H9 (cell line): ENCODE measurements at places on chromosomes 11 and 22. TPM values are rescaled to one million over a fixed set of nuclear protein-coding genes. Genes with fewer than 3 reads are reported as not detected.

Gene RAG2
- not detected in 2 replicates for total RNA-seq

Gene PGR
- 0.02 and 0.07 TPM in 2 replicates for total RNA-seq

Gene LRRC74B
- total RNA-seq: not detected in 2 replicates

Gene NECTIN1
- total RNA-seq: 113 and 121 TPM in 2 replicates

Gene OR4C15
- total RNA-seq: not detected in 2 replicates

Gene NTM
- 9.9 and 13.8 TPM in 2 replicates for total RNA-seq

Gene MPEG1
- not detected in 2 replicates for total RNA-seq

Gene TMEM121B
- total RNA-seq: 8.1 and 8.7 TPM in 2 replicates

Gene SHISAL1
- total RNA-seq: 2.9 and 3.0 TPM in 2 replicates

- H3K4me3 ChIP-seq: no peak overlapping the region
- H3K4me1 ChIP-seq: no peaks in the 10 kb centered on the region
- no peak overlapping the region for H3K27ac ChIP-seq
- no peaks in the 10 kb centered on the region for H3K27me3 ChIP-seq
Observed at GRCh38 chr11:27525824-27526516, 19.4 kb upstream of the LIN7C start.

GRCh38 chr11:65791719-65792213 lies 4.9 kb downstream of the OVOL1 start:
- no peak for DNase-seq

DNA sequence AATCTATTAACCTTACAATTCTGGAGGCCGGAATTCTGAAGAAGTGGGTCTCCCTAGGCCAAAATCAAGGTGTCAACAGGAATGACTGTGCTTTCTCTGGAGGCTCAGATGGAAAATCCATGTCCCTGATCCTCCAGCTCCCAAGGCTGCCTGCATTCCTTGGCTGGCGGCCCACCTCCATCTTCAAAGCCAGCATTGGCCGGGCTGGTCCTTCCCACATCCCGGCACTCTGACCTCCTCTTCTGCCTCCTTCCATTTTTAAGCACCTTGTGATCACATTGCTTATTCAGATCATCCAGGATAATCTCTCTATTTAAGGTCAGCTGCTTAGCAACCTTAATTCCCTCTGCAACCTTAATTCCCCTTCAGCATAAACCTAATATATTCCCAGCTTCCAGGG lies 22.7 kb upstream of the CTSD start:
- no peak overlapping the region for H3K27ac ChIP-seq
- no peaks in the 10 kb centered on the region for H3K27me3 ChIP-seq
- DNase-seq: no peak

DNA sequence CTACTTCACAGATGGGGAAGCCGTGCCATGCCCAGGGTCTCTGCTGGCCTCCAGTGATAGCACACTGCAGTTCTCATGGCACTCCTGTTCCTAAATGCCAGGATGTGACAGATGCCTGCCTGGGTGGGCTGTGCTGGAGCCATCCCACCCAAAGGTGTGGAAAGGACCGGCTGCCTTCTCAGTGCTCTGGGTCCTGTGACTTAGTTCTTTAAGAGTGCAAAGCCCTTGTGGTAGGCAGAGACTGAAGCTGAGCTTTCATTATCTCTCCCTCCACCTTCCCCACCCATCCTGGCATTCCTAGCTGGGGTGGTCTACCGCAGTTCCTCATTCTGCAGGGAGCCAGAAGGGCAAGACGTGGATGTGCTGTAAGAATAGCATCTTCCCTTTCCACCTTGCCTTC lies 150.1 kb downstream of the CEP164 start:
- DNase-seq: no peak
- H3K36me3 ChIP-seq: no peaks in the 10 kb centered on the region
- H3K4me1 ChIP-seq: no peaks in the 10 kb centered on the region; the same call in 1 of the 2 replicates
- H3K27me3 ChIP-seq: no peaks in the 10 kb centered on the region
- no peak overlapping the region for H3K27ac ChIP-seq

GRCh38 chr11:69094111-69094914 lies 45.6 kb downstream of the TPCN2 start:
- H3K36me3 ChIP-seq: peaks cover 25% of the 10 kb centered on the region
- H3K4me3 ChIP-seq: no peak overlapping the region
- no peak overlapping the region for H3K27ac ChIP-seq
- DNase-seq: no peak
- no peaks in the 10 kb centered on the region for H3K27me3 ChIP-seq

GRCh38 chr11:1639102-1639620 lies 9.6 kb downstream of the KRTAP5-5 start:
- H3K4me1 ChIP-seq: no peaks in the 10 kb centered on the region
- H3K27me3 ChIP-seq: no peaks in the 10 kb centered on the region
- no peak overlapping the region for H3K4me3 ChIP-seq
- DNase-seq: no peak
- H3K27ac ChIP-seq: no peak overlapping the region
- no peaks in the 10 kb centered on the region for H3K36me3 ChIP-seq

DNA sequence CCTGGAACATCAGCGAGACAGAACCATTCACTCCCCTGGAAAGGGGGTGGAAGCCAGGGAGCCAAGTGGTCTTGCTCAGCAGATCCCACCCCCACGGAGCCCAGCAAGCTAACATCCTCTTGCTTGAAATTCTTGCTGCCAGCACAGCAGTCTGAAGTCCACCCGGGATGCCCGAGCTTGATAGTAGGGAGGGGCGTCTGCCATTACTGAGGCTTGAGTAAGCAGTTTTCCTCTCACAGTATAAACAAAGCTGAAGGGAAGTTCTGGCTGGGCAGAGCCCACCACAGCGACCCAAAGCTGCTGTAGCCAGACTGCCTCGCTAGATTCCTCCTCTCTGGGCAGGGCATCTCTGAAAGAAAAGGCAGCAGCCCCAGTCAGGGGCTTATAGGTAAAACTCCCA lies 764.8 kb upstream of the LUZP2 start:
- H3K27ac ChIP-seq: no peak overlapping the region
- H3K36me3 ChIP-seq: peaks cover 2% of the 10 kb centered on the region; the same call in 1 of the 3 replicates
- H3K4me1 ChIP-seq: no peaks in the 10 kb centered on the region
- no peaks in the 10 kb centered on the region for H3K27me3 ChIP-seq

- peaks cover 4% of the 10 kb centered on the region for H3K36me3 ChIP-seq
- H3K27me3 ChIP-seq: no peaks in the 10 kb centered on the region
- no peak overlapping the region for H3K27ac ChIP-seq
- no peak for DNase-seq
- no peak overlapping the region for H3K4me3 ChIP-seq
- H3K4me1 ChIP-seq: no peaks in the 10 kb centered on the region
Observed at GRCh38 chr22:20486229-20486628, 9.4 kb downstream of the KLHL22 start.

GRCh38 chr11:86039094-86039493 lies 29.8 kb downstream of the PICALM start:
- H3K36me3 ChIP-seq: no peaks in the 10 kb centered on the region
- H3K4me1 ChIP-seq: no peaks in the 10 kb centered on the region; the same call in 1 of the 2 replicates
- H3K27ac ChIP-seq: no peak overlapping the region
- H3K4me3 ChIP-seq: no peak overlapping the region

DNA sequence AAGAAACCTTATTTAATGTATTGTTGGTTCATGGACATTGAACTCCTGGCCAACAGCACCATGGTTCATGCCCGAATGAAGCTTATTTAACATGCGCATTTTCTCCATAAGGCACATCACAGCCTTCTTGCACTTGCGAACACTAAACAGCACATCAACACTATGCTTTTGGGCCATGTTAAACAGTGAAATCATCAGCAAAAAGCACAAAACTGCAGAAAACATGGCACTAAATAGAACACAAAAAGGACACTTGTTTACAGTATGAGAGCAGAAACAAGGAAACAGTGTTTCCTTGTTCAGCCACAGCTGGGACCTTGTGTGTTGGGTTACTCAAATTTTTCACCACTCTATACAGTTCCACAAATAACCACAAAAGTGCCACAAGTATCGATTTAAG lies 122.3 kb downstream of the MSANTD4 start:
- DNase-seq: no peak
- H3K27ac ChIP-seq: no peak overlapping the region
- H3K27me3 ChIP-seq: no peaks in the 10 kb centered on the region
- H3K36me3 ChIP-seq: no peaks in the 10 kb centered on the region
- peaks cover 3% of the 10 kb centered on the region; the same call in 1 of the 2 replicates for H3K4me1 ChIP-seq
- no peak overlapping the region for H3K4me3 ChIP-seq

- H3K4me3 ChIP-seq: no peak overlapping the region
- H3K4me1 ChIP-seq: no peaks in the 10 kb centered on the region; the same call in 1 of the 2 replicates
Observed at GRCh38 chr11:88115828-88116755, 59.2 kb downstream of the RAB38 start.

GRCh38 chr11:103773537-103773936 lies 262.9 kb upstream of the DDI1 start:
- H3K4me3 ChIP-seq: no peak overlapping the region
- no peaks in the 10 kb centered on the region for H3K27me3 ChIP-seq
- H3K36me3 ChIP-seq: no peaks in the 10 kb centered on the region
- no peak overlapping the region for H3K27ac ChIP-seq
- no peak for DNase-seq
- H3K4me1 ChIP-seq: peaks cover 2% of the 10 kb centered on the region; the same call in 1 of the 2 replicates

- no peak overlapping the region for H3K27ac ChIP-seq
- no peak for DNase-seq
- no peak overlapping the region for H3K4me3 ChIP-seq
- H3K27me3 ChIP-seq: no peaks in the 10 kb centered on the region
- no peaks in the 10 kb centered on the region for H3K4me1 ChIP-seq
Observed at GRCh38 chr22:48727454-48728058, 1100.1 kb downstream of the BRD1 start.

GRCh38 chr11:79374727-79375126 lies 66.1 kb downstream of the TENM4 start:
- no peaks in the 10 kb centered on the region for H3K27me3 ChIP-seq
- no peak overlapping the region for H3K27ac ChIP-seq
- H3K4me3 ChIP-seq: peak overlapping the region; percentile 38; the same call in 1 of the 3 replicates
- DNase-seq: no peak
- H3K36me3 ChIP-seq: no peaks in the 10 kb centered on the region

DNA sequence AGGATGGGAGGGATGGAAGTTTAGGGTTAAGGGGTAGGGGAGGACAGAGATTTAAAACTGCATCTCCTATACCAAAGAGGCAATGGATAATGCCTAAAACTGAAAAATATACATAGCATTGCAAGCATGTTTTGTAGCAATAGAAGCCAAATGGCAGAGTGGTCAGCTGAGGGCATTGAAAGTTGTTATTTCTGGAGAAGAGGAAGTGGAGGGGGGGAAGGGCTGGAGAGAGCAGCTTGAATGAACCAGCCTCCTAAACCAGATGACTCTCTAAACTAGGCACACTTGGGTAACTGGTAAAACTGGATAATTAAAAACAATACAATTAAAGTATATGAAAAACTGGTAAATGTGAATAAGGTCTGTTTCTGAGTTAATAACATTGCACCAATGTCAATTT lies 70.3 kb upstream of the TP53I11 start:
- H3K27ac ChIP-seq: no peak overlapping the region
- H3K36me3 ChIP-seq: no peaks in the 10 kb centered on the region
- H3K4me3 ChIP-seq: no peak overlapping the region
- H3K4me1 ChIP-seq: peaks cover 2% of the 10 kb centered on the region; the same call in 1 of the 2 replicates
- no peaks in the 10 kb centered on the region for H3K27me3 ChIP-seq

DNA sequence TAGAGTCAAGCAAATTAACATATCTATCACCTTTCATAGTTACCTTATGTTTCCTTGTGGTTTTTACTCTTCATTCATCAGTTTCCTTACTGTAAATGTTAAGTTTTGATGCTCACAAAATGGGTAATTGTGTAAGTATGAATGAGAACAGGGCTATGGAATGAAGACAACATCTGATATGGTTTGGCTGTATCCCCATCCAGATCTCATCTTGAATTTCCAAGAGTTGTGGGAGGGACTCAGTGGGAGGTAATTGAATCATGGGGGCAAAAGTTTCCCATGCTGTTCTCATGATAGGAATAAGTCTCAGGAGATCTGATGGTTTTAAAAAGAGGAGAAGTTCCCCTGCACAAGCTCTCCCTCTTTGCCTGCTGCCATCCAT lies 107.6 kb downstream of the CCDC34 start:
- H3K27me3 ChIP-seq: no peaks in the 10 kb centered on the region
- H3K27ac ChIP-seq: no peak overlapping the region
- H3K36me3 ChIP-seq: no peaks in the 10 kb centered on the region
- no peaks in the 10 kb centered on the region for H3K4me1 ChIP-seq

DNA sequence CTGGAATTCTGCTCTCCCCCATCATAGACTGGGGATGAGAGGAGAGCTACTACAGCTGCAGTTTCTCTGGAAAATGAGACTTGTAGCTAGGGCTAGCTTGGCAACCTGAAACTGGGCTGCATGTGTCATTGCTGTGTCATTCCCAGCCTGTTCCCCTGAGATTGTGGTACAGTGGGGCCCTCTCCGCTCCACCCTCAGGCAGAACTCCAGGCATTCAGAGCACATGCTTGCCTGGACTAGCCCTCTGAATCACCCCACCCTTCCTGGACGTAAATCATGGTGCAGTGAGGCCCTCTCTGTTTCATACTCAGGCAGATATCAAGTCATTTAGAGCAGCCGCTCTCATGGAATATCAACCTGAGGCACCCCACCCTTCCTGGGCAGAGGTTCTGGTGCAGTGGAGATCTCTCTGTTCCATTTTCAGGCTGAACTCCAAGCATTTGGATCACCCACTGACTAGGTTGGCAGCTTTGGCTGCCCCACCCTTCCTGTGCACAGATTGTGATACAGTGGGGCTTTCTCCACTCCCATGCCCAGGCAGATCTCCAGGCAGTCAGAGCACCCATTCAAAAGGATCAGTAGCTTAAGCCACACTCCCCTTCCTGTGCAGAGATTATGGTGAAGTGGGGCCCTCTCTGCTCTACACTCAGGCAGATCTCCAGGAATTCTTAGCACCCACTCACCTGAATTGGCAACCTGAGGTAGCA lies 274.4 kb downstream of the C11orf87 start:
- no peaks in the 10 kb centered on the region for H3K27me3 ChIP-seq
- no peaks in the 10 kb centered on the region for H3K4me1 ChIP-seq
- no peak for DNase-seq
- no peak overlapping the region for H3K27ac ChIP-seq

DNA sequence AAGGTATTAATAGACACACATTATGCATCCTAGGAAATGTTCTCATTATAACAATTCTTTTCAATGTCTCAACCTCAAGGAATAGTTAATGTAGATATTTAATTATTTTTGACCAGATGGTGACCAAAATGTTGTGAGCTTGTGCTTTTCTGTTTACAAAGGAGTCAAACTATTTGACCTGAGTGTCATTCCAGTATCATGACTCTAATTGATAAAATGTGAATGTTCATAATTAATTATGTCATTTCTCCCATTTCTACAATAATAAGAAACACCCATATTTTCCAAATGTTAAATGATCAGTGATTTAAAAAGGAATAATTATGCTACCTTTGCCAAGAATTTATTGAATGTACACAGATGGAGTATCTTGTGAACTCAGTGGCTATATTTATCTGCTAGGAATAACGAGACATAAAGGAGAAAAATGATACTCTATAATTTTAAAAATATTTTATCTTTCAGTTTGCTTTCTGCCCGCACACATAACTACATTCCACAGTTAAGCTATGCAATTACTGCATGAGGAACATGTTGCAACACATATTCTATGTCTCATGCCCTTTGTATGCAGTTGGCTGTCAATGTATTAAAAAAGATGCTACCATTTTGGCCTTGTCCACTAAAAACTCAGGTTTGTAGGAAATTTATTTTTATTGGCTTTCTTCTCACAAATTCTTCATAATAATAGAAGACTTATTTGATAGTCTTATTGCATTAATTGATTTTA lies 376.7 kb upstream of the CCDC179 start:
- no peak overlapping the region for H3K4me3 ChIP-seq
- H3K36me3 ChIP-seq: no peaks in the 10 kb centered on the region
- no peak for DNase-seq
- H3K4me1 ChIP-seq: no peaks in the 10 kb centered on the region

- no peak overlapping the region for H3K4me3 ChIP-seq
- no peaks in the 10 kb centered on the region for H3K4me1 ChIP-seq
- no peak overlapping the region for H3K27ac ChIP-seq
- no peaks in the 10 kb centered on the region for H3K36me3 ChIP-seq
- H3K27me3 ChIP-seq: peaks cover 21% of the 10 kb centered on the region; the same call in 1 of the 2 replicates
- DNase-seq: peak; percentile 53
Observed at GRCh38 chr11:81644239-81644840, 1089.3 kb downstream of the FAM181B start.
